Activated CD4-positive, alpha-beta T cell treated with anti-CD3 and anti-CD28 coated beads, Interleukin-2, Interleukin-4, amounts not matched to agents 100 ng/mL and 50 ng/mL, durations not matched to agents 16 hours and 8 hours (primary cell): ENCODE measurements at places on chromosomes 12 and 14.

DNA sequence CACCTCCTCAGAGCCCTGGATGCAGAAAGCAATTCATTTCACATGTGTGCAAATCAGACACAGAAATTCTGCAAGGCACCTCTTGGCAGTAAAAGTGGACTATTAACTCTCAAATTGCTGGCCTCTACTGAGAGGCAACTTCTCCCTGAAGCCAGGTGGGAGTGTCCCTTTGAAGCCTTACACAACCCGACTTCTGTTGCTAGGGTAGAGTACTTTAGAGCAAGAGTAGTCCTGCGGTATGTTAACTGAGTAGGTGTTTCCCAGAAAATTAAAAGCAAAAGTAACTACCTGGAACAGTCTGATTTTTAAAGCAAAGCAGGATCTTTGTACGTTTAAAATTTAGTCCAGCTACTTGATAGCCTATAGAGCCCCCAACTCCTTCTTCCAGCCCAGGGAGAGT, 483.4 kb downstream of the DIO2 start:
- DNase-seq = no peak

GRCh38 chr12:58918469-58918844, 1.8 kb downstream of the LRIG3 start:
- DNase-seq = no peak

- DNase-seq = no peak
Measured at GRCh38 chr14:24794644-24795305, 160.8 kb upstream of the GZMB start.

DNA sequence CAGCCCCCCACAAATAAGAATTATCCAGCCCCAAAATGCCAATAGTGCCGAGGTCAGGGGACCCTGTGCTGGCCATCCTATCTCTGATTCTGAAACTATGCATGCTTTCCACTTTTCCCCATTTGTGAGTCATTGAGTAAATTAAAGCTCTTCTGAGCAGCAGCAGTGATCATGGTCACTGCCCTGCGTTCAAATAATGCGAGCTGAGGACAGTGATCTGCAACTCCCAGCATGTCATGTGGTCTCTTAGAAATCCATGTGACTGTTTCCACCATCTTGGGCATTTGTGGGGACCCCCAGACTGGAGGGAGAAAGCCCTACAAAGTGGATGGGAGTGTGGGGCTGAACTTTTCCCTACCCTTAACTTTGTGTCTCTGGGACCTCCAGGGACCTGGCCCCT, 53.8 kb downstream of the C14orf132 start:
- no peak for DNase-seq

- DNase-seq = no peak
Measured at GRCh38 chr12:114221136-114221833, 184.7 kb downstream of the TBX5 start.

- no peak for DNase-seq
Measured at GRCh38 chr14:24290746-24291145, 8.8 kb downstream of the DHRS1 start.

DNA sequence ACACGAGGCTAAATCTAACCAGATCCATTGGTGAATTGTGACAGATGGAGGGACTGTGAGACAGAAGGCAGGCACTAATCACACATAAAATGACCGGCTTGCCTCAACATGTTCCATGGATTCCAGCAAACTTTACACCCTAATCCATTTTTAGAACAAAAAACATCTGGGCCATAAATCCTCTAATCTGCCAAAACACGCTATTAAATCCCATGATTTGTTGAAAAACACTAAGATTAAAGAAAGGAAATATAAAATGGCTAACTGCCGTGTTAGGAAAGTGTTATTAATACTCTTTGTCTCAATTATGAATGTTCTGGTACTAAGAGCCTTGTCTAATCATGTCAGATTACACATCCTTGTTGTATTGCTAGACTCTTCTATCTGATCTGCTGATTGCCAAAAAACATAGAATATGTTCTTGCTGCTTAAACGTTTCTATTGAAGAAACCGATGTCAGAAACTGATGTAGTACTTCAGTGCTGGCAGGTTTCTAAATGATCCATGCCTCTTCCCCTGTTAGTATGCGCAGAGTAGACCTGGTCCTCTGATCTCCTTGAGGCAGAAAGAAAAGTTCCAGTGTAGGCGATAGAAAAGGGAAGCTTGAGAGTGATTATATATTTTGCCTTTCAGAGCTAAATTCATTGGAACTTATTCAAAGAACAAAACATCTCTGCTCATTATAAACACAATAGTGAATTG, 384.9 kb downstream of the SOX5 start:
- no peak for DNase-seq

DNA sequence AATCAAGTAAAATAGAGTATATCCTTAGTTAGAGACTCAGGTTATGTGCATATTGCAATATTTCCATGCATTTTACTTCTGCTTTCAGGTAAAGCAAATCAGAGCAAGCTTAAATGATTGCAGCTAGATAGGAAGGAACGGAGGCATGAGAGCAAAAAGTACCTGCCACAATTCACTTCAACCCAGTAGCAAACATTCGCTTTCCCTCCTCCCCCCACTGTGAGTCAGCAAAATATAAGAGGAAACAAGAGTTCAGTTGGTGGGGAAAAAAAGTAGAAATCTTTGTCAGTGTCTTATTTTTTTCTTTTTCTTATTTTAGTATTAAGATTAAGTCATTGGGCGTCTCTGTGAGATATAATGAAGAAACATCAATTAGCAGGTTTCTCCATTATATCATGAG, 475.4 kb downstream of the NPAS3 start:
- no peak for DNase-seq

- no peak for DNase-seq
Measured at GRCh38 chr12:103875666-103876065, 34.6 kb upstream of the NT5DC3 start.

- no peak for DNase-seq
Measured at GRCh38 chr14:68503186-68503825, 289.6 kb downstream of the ZFP36L1 start.

- peak; percentile 19 for DNase-seq
Measured at GRCh38 chr12:8081251-8081920, 688 bp upstream of the NECAP1 start.

- no peak for DNase-seq
Measured at GRCh38 chr12:9604287-9604686, 3.4 kb downstream of the KLRB1 start.

GRCh38 chr12:70227911-70228310, 15.3 kb upstream of the CNOT2 start:
- DNase-seq = no peak

GRCh38 chr14:93035917-93036651, 79.6 kb downstream of the ITPK1 start:
- no peak for DNase-seq

DNA sequence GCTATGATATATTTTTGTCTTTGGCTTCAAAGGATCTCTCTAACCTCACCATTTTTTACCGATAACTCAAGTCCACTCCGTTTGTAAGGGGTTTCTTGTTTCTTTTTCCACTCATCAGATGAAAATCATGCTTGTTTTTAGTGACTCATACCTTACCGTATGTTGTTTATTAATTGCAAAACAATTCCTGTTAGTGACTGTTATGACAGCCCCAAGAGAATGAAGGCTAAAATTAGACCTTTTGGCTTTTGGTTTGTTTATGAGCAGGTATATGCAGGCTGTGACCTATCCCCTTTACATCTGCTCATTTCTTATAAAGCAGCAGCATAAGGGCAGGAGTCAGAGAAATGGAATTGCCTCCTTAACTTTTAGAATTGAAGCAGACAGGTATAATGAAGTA, 319.8 kb downstream of the CEP128 start:
- DNase-seq = no peak

GRCh38 chr12:66345956-66346355, 43.7 kb downstream of the HELB start:
- no peak for DNase-seq

- DNase-seq = peak; percentile 16
Measured at GRCh38 chr14:55160989-55161388, 30.4 kb downstream of the DLGAP5 start.

GRCh38 chr14:90567191-90567590, 170.4 kb downstream of the CALM1 start:
- DNase-seq = no peak

- DNase-seq = no peak
Measured at GRCh38 chr14:29085546-29085945, 319.0 kb downstream of the FOXG1 start.

GRCh38 chr12:2250797-2251196, 198.0 kb downstream of the CACNA1C start:
- DNase-seq = no peak

GRCh38 chr12:132422040-132422380, 67.9 kb upstream of the FBRSL1 start:
- no peak for DNase-seq

DNA sequence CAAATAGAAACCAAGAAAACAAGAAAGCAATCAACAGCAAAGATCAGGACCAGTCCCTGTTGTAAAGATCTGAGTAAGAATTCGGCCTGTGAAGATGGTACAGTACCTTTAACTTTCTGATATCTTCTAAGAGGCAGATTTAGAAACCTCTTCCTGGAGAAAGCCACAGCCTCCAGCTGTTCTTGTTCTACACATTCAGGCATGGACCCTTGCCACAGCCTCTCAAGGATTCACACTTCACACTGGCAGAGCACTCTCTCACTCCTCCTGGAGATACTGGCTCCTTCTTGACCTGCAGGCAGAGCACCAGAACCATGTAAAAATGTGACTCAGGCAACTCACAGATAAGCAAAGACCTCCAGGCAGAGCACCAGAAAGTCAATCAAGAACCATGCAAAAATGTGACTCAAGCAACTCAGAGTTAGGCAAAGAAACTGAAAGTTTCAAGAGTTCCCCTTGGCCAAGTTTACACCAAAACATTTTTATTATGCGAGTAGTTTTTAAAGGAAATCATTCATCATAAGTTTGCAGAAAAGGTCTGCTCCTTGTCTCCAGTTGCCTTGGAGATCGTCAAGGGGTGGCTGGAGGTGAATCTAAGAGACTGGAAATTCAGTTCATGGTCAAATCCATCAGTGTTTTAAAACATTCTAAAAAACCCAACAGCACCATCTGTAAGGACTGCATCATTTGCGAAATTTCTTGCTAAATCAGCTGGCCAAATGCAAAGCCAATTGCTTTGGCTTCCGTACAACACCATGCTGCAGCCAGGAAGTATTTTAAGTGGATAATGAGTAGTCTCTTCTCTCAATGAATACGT, 119.3 kb upstream of the MDM1 start:
- peak; percentile 90 for DNase-seq

- no peak for DNase-seq
Measured at GRCh38 chr14:70666361-70666686, 24.6 kb downstream of the TTC9 start.

GRCh38 chr14:104223101-104224041, 85.0 kb downstream of the KIF26A start:
- DNase-seq = no peak

DNA sequence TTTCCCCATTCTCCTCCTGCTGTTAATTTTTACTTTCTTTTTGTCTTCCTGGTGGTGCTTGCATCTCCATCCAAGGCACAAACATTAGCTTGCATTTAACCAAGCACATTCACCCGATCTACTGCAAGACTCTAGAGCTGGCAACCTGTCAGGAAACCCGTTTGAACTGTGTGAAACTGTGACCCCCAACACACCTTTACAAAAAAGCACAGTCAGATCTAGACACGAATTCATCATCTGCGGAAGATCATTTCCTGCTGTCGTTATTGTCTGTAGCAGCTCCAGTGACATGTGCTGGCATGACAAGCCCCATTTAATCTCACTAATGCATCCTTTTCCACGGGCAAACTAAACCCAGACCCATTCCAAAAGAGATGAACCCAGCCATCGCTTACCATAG, 340.5 kb downstream of the VRK1 start:
- peak; percentile 35 for DNase-seq

DNA sequence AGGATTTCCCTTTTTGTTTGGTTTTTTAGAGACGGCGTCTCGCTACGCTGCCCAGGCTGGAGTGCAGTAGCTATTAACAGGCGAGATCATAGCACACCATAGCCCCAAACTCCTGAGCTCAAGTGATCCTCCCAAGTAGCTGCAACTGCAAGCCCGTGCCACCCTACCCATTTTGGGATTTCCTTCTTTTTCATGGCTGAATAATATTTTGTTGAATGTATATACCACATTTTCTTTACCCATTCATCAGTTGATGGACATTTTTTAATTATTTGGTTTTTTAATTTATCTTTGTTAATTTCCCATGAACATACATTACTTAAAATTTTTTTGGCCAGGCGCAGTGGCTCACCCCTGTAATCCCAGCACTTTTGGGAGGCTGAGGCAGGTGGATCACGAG, 15.2 kb downstream of the PITPNM2 start:
- DNase-seq = no peak

GRCh38 chr14:41137741-41138140, 468.9 kb upstream of the LRFN5 start:
- no peak for DNase-seq

- no peak for DNase-seq
Measured at GRCh38 chr12:32920506-32921085, 24.0 kb upstream of the PKP2 start.

DNA sequence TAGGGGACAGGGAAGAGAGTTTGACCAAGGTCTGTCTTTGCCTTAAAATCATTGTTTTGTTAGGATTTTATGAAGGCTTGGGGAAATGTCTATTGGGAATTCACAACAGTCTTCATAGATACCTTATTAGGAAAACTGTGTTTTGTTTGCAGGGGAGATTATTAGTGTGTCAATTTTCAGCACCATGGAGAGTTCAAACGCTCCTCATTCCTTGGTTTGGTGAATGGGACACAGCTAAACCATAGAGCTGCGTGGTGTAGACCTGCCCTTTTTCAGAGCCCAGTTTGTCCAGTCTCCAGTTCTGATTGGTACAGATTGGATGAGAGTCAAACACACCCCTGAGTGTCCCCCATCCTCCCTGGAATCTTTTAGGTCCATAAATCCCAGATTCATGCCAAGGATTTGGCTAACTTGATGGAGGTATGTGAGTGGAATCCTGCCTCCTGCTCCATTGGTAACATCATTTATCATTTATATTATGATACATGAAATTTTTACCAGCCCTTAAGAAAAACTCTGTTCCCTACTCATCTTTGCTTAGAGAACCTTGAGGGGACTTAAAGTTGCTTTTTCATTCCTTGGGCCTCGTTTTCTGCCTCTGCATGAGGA, 12.0 kb downstream of the NGDN start:
- no peak for DNase-seq

DNA sequence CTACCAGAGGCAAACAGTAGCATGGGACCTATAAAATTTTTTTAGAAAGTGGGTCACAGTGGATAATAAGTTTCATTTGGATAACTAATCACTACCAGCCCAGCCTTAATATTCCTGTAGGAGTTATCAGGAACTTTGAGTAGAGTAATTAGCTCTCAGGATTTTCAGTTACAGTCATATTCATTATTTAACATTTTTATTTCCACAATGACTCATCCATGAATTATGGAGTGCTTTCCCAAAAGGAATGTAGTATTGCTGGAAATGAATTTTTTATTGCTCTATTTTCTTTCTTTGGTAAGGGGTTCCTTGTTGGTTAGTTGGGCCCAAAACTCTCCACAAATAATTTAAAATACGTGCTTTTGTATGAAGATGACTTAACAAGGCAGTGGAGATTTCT, 53.7 kb downstream of the ERC1 start:
- DNase-seq = no peak
